ENCODE measurements at places on chromosomes 13 and 19.

DNA sequence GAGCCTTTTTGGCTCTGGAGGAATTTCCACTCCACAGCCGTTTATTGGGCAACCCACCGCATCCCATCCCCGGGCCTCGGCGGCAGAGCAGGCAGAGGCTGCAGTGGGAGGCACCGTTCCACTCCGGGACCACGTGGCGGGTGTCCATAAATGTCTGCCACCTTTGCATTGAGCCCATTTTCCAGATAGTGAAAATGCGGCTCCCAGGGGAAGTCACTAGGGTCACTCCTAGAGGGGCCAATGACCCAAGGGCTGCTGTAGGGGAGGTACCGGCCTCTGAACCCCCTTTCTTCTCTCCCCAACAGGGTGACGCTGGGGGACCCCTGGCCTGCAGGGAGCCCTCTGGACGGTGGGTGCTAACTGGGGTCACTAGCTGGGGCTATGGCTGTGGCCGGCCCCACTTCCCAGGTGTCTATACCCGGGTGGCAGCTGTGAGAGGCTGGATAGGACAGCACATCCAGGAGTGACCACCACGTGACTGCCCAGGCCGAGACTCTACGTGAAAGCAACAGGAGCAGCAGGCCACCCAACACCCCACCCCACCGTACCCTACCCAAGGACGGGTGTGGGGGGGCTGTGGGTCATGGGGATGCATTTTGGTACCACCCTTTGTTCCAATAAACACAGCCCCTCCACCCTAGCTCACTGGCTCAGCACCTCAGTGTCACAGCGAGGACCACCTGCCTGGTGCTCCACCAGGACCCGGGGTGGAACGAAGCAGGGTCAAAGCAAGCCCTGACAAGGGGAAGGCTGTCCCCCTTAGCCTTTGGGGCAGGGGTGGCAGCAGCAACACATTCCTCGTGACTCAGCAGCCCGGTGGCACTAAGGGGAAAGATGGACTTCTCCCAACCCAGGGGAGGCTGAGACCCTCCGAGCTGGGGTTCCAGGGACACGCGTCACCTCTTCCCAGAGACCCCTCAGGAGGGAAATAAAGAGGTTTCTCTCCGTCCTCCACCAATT lies 1.5 kb downstream of the TIMM13 start:
- no peak for DNase-seq

DNA sequence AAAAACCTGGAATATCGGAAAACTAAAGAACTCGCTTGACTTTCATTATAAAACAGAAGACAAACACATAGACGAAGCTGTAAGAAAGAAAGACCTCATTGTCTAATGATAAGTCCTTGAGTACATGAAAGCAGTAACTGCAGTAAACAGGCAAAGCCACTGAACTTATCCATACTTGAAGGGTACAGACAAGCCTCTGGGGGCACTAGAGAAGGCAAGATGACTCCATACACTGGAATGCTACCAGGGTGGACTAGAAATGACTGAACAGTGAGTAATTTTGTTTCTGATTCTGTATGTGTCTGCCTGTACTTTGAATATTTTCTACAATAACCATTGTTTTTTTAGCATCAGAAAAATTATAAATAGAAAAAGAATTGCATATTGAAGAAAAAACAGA lies 507.9 kb downstream of the UQCRFS1 start:
- peak; percentile 46 for DNase-seq

- no peak for DNase-seq
Observed at GRCh38 chr13:90120026-90120425, 1227.5 kb upstream of the MIR17HG start.

GRCh38 chr19:3275583-3276340 lies 51.3 kb downstream of the CELF5 start:
- peak; percentile 75 for DNase-seq

DNA sequence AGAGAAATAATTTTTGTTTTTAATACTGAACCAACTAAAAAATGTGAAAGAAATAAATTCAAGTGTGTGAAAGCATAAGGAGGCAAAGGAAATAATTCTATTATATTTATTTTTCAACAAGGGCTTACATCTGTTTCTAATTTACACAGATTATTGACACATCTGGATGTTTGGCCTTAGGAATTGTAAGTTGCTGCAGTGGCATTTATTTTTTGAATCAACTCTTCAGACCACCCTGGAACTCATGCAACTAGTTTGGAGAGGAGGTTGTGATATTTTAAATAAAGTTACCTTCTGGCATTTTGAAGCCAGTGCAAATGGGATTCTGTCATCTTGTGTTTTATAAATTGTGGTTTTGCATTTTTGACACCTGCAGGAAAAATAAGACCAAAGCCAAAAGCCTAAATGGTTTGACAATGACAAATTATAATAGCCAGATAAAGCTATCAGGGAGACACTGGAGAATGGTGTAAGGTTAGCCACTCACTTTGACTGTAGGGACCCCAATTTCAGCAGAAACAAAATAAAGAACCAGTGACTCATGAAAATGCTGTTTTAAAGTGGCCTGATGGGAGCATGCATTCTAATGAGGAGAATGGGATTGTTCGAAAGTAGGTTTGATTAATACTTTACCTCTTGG lies 192.9 kb downstream of the KLF5 start:
- no peak for DNase-seq

GRCh38 chr19:14377883-14378328 lies 3.3 kb upstream of the ADGRE5 start:
- no peak for DNase-seq
